SK-N-DZ (cell line): ENCODE measurements at places on chromosomes 13 and 19.

- DNase-seq = no peak
Measured at GRCh38 chr13:100476963-100477362, 111.6 kb downstream of the GGACT start.

DNA sequence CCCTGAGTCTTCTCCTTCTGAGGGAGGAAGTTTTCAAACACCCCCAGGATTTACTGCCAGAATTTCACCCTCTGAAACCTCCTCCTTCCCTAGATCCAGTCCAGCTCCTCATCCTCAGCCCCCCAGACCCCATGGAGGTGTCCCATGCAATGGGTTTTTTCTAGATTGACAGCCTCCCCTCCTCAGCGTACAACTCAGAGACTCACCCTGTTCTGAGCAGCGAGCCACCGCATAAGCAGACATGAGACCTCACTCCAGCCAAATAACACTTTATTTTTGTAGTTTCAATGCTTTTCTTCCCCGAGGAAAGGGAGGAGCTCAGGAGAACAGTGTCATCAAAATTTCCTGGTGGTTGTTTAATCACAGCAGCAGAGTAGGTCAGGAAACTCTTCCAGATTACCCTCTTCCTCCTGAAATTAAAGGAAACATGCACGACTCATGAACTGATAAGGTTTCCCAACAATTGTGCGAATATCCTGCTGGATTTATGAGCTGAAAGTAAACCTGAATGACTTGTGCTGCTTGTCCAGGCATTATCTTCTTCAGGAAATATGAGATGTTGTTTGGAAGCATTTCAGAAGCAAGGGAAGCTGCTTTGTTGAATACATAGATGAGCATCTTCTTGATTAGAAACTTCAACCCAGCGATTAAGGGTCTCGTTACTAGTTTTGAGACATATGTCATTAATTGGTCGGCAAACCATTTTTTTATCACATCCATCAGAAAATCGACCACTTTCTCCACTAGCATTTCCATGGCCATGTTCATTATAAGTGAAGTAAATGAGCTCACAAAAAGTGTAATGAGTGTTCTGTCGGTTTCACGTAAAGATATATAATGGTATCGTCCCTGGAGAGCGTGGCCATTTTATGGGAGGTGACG, 36.2 kb downstream of the ERICH4 start:
- no peak for DNase-seq

GRCh38 chr19:50764409-50764808, 5.9 kb upstream of the GPR32 start:
- no peak for DNase-seq

DNA sequence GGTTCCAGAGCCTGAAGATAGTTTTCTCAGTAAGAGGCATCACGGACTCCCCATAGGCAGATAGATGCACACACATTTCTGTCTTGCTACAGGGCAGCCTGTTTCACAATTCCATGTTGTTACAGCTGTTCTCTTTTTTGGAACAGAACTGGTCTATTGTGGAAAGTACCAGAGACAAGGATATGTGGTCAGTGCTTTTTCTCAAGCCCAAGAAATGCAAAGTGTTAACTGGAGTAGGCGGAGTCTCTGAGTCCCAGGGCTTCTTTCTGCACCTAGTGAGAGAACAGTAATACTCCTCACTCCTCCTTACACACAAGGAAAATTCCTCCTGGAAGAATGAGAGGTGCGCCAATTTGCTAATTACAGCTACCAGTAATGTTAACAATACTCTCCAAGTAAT, 141.6 kb upstream of the ARGLU1 start:
- DNase-seq = no peak

- DNase-seq = no peak
Measured at GRCh38 chr13:105638426-105638825, 897.0 kb downstream of the EFNB2 start.

- no peak for DNase-seq
Measured at GRCh38 chr19:35828692-35829301, 16.2 kb upstream of the PRODH2 start.

GRCh38 chr13:112521073-112521685, 66.8 kb downstream of the TUBGCP3 start:
- DNase-seq = no peak

GRCh38 chr19:32873247-32873959, 3.8 kb upstream of the SLC7A9 start:
- no peak for DNase-seq

DNA sequence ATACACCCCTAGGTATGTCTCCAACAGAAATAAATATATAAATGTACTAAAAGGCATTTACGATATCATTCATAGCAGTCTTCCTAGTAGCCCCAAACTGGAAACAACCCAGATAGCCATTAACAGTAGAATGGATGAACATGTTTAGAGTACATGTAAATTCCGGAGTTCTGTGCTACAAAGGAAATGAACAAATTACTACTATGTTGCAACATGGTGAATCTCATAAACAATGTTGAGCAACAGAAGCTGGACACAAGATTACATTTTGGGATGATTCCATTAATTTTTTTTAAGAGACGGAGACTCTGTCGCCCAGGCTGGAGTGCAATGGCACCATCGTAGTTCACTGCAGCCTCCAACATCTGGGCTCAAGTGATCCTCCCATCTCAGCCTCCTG, 5.9 kb upstream of the SLC7A10 start:
- no peak for DNase-seq

DNA sequence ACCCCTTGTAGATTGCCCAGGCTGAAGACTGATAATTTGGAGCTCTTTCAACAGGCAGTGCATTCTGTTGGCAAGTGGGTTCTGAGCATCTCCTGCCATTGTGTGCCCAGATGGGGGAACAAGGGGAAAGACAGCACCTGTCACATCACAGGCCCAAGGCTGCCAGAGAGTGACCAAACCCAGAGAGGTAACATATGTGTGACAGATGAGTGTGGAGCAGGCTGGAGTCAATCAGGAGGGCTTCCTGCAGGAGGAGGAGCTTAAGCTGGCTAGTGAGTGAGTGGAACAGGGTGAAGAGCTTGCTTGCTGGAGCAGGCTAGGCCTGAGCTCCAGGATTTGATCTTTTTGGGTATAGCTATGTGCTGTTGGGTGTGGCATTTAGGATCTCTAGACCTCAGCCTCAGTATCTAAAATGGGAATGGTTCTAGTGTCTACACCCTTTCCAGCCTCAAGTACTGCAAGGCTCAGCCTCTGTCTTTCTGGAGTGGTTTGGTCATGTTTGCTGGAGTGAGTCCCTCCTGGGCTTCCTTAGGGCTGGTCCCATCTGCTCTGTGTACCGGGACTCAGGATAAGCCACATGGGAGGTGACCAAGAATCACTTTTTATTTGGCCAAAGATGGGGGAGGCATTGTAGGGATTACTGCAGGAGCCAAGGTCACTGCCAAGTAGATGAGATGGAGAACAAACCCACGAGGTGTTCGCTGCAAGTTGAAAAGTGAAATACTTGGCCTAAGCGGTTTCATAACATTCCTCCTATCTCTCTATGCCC, 152.4 kb upstream of the TSHZ3 start:
- DNase-seq = no peak

GRCh38 chr13:66492479-66492878, 737.7 kb downstream of the PCDH9 start:
- DNase-seq = peak; percentile 11

- no peak for DNase-seq
Measured at GRCh38 chr13:41356786-41357185, 45.7 kb downstream of the NAA16 start.

DNA sequence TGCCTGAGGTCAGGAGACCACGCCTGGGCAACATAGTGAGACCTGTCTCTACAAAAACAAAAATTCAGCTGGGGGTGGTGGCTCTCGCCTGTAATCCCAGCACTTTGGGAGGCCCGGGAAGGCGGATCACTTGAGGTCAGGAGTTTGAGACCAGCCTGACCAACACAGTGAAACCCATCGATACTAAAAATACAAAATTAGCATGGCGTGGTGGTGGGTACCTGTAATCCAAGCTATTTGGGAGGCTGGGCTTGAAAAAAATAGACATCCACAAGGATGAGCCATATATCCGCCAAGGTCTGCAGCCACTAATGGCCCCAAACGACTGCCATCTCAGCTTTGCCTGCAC, 3.1 kb downstream of the RPS16 start:
- no peak for DNase-seq
